ENCODE measurements at places on chromosomes 1 and 21.

DNA sequence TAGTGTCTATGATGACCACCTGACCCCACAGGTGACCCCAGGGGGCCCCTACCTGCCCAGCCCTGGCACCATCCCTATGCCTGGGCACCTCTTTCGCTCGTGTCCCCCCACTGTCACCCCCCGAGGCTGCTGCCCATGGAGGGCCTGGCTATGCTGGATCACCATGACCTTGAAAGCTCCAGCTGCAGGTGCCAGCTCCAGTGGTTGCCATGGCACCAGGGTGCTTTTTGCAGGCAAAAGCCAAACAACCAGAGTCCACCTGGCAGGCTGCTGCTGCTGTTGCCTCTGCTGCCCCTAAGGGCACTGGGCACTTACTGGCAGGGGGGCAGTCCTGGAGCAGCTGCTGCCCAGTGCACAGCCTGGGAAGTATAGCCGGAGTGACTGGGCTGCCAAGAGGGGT lies 21.7 kb downstream of the ETNK2 start:
- DNase-seq, result peak; percentile 98

DNA sequence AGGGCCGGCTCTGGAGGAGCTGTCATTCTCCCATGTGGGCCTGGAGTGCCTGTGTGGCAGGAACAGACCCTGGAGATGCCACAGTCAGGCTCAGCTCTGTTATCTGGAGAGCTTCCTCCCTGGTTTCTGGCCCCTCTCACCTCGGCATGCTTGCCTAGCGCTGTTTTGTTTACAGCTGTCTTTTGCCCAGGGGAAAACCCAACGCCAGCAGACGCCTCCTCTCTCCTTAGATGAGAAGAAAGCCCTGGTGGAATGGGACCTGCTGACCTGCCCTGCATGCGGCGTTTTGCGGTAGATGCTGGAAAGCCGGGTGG lies 104.9 kb downstream of the CRYAA start:
- no peak for DNase-seq

- DNase-seq, result no peak
Observed at GRCh38 chr1:89958851-89959654, 35.9 kb upstream of the ZNF326 start.

- no peak for DNase-seq
Observed at GRCh38 chr1:2544093-2544874, 11.9 kb upstream of the TNFRSF14 start.

DNA sequence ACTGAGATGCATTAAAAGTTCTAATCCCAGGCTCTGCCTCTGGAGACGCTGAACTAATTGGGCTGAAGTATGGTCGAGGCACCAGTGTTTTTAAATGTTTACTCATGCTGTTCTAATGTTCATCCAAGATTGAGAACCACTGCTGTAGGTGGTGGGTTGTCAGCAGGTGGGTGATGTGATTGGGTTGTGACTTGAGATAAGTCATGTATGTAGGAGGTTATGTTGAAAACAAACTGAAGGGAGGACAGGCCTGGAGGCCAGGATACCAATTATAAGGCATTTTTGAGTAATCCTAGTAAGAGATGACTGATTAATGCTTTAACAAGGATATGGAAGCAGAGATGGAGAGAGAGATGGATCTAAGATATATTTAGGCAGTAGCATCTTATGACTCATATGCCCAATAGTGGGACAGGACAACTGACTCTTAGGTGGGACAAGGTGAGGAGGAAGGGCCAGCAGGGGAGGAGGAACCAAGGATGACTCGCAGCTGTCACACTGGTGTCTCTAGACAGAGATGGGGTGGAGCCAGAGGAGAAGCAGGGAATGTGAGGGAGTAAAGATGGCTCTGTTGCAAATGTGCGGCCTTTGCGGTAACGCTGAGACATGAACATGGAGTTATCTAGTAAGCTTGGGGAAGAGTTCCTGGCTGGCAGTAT lies 29.3 kb downstream of the RAB4A start:
- DNase-seq, result no peak

DNA sequence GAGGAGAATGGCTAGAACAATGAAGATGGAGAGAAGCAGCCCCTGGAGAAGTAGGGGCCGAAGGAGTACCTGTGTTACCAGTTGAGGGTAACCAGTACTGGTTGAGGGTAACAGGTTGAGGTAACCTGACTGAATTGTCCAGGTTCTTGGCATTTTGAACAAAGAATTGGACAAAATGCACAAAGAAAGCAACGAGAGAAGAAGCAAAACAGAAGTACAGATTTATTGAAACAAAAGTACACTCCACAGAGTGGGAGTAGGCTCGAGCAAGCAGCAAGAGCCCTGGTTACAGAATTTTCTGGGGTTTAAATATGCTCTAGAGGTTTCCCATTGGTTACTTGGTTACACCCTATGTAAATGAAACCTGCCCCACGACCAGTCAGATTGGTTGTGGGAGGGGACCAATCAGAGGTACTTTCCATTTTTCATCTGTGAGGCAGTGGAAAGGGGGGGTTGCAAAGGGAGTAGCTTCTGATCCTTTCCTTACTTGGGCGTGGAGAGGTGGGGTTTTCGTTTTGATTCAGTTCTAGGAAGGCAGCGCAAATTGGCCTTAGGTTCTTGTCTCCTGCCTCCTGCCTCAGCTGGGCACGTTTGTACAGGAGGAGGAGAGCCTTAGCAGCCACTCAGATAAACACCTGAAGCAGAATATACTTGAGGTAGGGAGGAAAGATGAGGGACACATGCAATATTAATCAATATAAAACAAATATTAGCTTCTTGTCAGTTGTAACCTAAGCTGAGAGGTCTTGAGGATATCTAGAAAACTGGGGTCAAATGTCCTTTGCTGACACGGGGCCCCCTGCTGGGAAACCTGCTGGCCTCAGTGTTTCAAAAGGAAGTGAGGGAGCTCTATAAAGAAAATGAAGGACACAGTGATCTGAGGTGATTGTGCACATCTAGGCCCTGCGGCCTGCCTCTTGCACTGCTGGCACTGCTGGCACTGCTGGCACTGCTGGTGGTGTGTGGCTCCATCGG lies 14.3 kb upstream of the LSM10 start:
- DNase-seq, result no peak

- DNase-seq, result no peak
Observed at GRCh38 chr1:159071970-159072582, 4.5 kb downstream of the AIM2 start.

GRCh38 chr1:151720974-151721787 lies at the start of gene RIIAD1:
Gene RIIAD1 (plus strand): TSS chr1:151721522. CDS start chr1:151721537, 15 bp downstream.
- peak; percentile 50 for DNase-seq

- DNase-seq, result no peak
Observed at GRCh38 chr1:53120659-53121058, 21.8 kb downstream of the SLC1A7 start.

DNA sequence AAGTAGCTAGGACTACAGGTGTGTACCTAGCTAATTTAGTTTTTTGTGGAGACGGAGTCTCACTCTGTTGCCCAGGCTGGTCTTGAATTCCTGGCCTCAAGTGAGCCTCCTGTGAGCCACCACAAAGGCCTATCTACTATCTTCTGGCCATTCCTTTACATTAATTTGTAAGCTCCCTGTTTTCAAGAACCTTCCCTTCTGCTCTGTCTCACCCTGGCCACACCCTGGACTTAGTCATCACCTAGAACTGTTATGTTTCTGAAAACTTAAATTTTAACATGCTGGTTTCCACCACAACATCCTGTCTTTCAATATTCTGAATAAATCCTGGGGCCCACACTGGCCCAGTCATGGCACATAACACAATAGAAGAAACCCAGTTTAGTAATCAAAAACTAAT lies 4.9 kb upstream of the B4GALT3 start:
- DNase-seq, result no peak

GRCh38 chr1:111446546-111446945 lies 2.5 kb downstream of the WDR77 start:
- no peak for DNase-seq

DNA sequence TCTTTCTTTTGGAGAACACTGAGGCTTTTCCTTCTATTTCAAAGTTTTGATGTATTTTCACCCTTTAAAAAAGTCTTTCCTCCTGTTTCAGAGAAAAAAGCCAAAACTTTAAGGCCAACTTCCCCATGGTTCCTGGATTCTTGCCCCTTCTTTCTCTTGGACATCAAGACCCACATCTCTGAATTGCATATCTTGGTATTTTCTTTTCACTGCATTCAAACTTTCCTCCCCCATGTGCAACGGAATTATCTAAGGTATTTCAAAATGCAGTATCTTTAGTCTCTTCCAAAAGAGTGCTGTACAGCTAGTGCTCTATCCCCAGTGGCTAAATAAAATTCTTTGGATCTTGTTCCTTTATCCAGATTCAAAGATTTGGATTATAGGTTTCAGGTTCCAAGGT lies 81.1 kb upstream of the TSPAN2 start:
- no peak for DNase-seq

DNA sequence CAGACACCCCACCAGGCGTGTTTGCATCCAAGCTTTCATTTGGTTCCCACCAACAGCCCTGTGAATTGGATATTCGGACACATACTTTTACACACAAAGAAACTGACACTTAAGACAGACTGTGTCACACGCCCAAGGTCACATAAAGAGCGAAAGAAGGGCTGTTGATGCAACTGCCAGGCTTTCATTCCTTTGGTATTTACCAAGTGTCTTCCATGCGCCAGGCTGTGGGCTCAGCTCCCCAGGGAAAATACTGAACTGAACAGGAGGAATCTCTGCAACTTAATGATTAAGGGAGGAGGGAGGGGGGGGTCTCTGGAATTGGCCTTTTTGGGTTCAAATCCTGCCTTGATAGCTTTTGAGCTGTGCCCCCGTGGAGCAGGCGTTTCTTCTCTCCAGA lies 122.8 kb downstream of the ACTL8 start:
- no peak for DNase-seq

GRCh38 chr1:168469690-168470089 lies 74.1 kb downstream of the XCL2 start:
- peak; percentile 55 for DNase-seq

- no peak for DNase-seq
Observed at GRCh38 chr1:151072224-151072623, 1.7 kb downstream of the GABPB2 start.

DNA sequence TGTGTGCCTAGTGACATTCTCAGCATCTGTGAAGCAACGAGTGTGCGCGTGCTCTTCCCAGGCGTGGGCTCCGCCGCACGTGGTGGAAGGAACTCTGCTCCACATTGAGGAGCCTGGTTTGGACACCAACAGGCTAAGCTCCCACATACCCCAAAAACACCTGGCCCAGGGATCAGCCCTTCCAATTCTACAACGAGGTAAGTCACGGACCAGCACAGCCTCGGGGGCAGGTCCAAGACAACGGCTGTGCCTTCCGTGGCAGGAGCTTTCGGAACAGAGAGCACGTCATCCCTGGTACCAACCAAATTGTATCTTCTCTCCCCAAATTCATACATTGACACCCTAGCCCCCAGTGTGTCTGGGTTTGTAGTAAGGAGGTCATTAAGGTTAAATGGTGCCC lies 27.2 kb upstream of the PDE9A start:
- no peak for DNase-seq

DNA sequence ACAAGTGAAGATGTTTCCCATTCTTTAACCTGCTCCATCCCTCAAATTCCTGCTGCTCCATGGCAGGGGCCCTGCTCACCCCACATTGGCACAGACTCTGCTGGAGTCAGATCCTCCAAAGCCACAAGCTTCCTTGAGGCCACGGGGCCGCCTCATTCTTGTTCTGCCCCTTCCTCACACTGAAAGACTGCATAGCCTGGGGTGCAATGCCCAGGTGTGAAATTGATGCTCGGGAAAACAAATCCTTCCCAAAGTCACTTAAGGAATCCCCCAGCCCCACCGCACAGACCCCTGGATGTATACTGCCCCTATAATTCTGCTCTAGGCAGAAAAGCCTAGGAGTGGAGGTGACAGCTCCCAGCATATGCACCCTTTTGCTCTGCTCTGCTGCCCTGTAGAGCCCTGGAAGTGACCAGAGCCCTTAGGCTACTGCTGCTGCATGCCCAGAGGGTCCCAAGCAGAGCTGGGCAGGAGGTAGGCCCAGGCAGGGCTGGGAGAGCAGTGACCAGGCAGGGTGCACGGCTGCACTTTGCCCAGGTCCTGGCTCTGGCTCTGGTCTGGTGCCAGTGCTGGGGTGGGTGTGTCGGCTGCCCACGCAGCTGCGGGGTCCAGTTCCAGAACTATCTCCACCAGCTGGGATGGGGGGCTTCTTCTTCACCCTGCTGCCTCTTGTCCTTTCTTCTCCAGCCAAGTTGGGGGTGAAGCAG lies 1.6 kb downstream of the HES2 start:
- no peak for DNase-seq

GRCh38 chr1:2974701-2975301 lies 46.5 kb upstream of the ACTRT2 start:
- no peak for DNase-seq

DNA sequence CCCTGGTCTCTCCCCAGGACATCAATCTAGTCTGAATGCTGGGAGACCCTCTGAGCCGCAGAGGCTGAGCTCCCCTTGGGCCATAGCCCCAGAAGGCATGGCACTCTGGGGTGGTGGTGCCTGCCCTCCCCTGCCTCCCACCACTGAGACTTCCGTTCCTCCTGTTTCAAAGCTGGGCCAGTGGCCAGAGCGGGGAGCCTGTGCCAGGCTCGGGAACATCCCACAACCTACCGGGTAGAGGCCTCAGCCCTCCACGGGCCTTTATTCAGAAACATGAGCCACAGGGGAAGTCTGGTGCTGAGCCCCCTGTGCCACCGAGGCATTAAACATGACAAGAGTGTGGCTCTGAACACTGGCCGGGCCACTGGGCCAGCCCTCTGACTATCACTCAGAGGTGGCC lies 8.1 kb downstream of the CCDC24 start:
- no peak for DNase-seq

- no peak for DNase-seq
Observed at GRCh38 chr1:94859174-94859573, 39.0 kb downstream of the SLC44A3 start.

DNA sequence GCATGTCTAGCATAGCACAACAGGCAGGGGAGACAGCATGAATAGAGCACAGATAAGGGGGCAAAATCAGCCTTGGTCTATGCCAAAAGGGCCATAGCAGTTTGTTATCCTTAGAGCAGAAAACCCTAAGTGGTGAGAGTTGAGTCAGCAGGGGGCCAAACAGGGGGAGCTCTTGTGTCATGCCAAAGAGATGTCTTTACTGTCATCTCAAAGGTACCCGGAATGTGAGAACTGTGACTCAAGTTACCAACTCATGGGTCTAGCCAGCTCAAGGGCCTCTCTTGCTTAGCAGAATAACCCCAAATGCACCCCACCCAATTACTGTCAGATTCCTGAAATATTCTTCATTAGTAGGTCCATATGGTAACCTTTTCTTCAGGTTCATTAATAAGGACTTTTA lies 45.9 kb upstream of the NRDC start:
- no peak for DNase-seq

GRCh38 chr1:114554577-114554976 lies 26.8 kb downstream of the BCAS2 start:
- no peak for DNase-seq

GRCh38 chr1:34681480-34682451 lies 73.1 kb upstream of the GJB5 start:
- peak; percentile 36 for DNase-seq

- DNase-seq, result no peak
Observed at GRCh38 chr21:42269386-42269785, 45.8 kb downstream of the TFF3 start.

- DNase-seq, result peak; percentile 47
Observed at GRCh38 chr1:94236630-94237290, 624 bp downstream of the ARHGAP29 start.

Data from body of pancreas (tissue), 4 donors.